ENCODE measurements at places on chromosomes 11 and 22.
A peak's percentile ranks its signal among the peaks of the same experiment; 100 is the strongest.

- no peak for DNase-seq
Measured at GRCh38 chr11:13705710-13706109, 37.2 kb downstream of the FAR1 start.

DNA sequence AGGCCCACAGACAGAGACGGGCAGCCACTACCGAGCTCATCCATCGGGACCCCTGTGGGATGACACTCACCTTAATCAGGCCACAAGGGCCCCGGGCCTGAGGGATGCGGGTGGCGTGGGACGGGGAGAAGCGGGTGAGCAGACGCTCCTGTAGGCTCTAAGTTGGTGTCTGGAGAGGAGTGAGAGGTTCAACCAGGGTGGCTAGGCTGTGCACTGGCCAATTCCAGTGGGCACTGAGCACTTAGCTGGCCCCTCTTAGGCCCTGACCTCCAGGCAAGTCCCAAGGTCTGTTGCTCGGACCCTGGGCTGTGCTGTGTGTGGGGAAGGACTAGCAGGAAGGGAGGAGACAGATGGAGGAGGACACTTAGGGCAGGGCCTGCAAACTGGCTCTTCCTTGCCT, 139.3 kb downstream of the ST3GAL4 start:
- no peak for DNase-seq

- DNase-seq: peak; percentile 22
Measured at GRCh38 chr11:68610452-68611116, 73.8 kb upstream of the GAL start.

- DNase-seq: peak; percentile 49
Measured at GRCh38 chr11:2991452-2992233, 486 bp downstream of the NAP1L4 start.

DNA sequence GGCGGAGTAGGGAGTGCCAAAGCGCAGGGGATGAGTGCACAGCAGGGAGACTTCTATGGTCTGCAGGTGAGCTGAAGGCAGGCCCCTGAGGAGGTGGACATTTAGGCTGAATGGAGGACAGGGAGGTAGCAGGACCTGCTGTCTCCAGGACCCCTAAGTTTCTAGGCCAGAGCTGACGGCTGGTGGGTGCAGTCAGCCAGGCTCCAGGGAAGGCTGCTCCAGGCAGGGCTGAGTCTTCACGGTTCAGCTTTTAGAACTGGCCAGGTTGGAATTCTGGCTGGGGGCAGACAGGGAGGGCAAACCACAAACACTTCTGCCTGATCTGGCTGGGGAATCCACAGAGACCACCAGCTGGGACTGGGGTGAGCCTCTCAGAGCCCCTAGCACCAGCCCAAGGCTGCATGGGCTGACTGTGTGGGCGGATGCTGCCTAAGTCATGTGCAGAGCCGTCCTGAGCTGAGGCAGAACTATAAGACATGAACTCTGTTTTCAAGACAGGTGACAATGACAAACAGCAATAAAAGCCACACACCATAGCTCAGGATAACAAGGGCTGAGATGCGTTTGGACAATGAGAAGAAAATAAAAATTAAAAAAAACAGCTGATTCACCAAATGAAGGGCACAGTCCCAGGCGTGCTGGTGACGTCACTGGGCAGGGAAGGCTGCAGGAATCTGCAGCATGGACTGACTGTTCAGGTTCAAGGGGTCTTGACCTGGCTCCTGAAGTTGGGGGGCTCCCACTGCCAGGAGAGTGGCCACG, 10.4 kb upstream of the MALAT1 start:
- peak; percentile 76 for DNase-seq

Measured in ELR (cell line).